ENCODE measurements at places on chromosomes 1 and 21.

- DNase-seq = no peak
These were observed 41.8 kb upstream of the LRRC52 start for GRCh38 chr1:165501970-165502348.

GRCh38 chr1:172121081-172121717, 279.9 kb downstream of the DNM3 start:
- DNase-seq = no peak

GRCh38 chr1:208520438-208521099, 276.4 kb upstream of the PLXNA2 start:
- DNase-seq = no peak

DNA sequence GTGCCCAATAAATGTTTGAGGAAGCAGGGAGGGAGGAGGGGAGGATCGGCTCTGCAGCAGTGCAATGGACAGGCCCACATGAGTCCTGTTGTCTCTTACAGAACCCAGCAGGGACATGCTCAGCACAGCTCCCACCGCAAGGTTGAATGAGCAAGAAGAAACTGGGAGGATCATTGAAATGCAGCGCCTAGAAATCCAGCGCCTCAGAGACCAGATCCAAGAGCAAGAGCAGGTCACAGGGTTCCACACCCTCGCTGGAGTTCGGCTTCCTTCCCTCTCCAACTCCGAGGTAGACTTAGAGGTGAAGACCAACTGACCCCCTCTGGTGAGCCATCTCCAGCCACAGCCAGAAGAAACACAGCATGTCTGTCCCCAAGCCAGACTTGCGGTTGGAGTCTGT, 15.9 kb upstream of the TMEM125 start:
- DNase-seq = no peak

- DNase-seq = no peak
These were observed 33.1 kb downstream of the PRDM2 start for GRCh38 chr1:13732971-13733667.

DNA sequence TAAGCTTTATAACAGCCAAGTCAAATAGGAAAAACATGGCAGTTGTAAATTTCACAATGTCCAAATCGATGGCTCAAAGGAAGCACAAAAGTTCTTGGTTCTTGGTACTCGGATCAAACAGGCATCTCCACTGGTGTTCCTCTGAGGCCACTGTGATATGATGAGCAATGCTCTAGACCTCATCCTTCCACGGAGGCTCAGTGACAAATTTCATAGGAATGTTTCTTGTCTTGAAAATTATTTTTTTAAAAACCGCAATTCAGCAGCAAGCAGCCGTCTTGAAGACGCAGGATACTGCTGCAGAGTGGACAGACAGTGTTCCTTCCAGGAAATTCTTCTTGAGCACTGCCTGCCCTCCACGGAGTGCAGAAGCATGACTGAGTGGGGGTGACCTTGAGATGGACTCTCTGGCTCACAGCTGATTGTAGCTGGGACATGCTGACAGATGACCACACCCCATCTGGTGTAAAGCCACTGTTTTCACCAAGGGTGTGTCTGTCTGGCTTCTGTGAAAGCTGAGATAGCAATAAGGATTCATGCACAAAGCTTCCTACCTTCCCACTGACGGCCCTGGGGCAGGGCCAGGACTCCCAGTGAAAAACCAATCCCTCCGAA, 61.9 kb downstream of the TIAM1 start:
- DNase-seq = peak; percentile 77

DNA sequence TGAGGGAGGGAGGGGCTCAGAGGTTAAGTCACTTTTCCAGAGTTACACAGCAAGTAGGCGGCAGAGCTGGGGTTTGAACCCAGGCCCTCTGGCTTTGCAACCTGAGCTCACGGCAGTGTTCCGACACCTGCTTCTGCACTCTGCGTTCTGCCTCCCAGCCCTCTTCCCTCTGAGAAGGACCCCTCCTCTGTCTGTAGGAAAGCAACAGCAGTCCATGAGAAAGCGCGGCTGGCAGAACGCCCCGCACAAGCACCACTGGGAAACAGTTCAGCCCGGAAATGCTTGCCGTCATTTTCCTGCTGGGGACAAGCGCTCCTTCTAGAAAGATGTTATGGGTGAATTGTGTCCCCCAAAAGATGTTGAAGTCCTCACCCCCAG, 241.1 kb downstream of the NPHP4 start:
- no peak for DNase-seq

DNA sequence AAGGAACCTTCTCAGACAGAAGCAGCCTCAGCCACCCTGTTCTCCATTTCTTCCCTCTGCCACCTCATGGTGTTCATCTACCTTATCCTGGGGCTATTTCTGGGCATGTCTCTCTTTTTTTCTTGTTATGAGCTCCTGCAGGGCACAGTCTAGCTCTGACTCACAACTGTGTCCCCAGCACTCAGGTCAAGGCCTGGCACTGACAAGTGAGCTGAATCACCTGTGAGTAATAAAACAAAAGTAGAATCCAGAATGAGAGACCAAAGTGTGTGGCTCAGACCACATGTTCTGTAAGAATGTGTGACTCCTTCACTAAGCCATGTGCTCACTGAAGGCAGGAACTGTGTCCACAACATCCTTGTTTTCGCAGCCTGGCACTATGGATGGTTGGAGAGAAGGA, 23.2 kb downstream of the C1orf94 start:
- DNase-seq = peak; percentile 8

DNA sequence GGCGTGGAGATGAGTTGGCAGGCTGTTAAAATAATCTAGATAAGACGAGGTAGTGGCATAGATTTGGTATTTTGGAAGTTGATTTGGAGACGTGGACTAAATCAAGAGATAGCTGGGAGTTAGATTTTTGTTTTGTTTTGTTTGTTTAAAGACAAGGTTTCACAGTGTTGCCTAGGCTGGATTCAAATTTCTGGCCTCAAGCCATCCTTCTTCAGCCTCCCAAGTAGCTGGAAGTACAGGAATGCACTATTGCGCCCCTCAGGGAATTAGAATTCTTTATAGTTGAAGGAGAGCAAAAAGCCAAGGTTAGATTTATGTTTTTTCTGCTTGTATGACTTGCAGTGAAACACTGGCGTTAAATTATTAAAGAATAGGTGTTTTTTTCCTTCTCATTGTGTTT, 22.3 kb upstream of the SNRPE start:
- DNase-seq = peak; percentile 78

DNA sequence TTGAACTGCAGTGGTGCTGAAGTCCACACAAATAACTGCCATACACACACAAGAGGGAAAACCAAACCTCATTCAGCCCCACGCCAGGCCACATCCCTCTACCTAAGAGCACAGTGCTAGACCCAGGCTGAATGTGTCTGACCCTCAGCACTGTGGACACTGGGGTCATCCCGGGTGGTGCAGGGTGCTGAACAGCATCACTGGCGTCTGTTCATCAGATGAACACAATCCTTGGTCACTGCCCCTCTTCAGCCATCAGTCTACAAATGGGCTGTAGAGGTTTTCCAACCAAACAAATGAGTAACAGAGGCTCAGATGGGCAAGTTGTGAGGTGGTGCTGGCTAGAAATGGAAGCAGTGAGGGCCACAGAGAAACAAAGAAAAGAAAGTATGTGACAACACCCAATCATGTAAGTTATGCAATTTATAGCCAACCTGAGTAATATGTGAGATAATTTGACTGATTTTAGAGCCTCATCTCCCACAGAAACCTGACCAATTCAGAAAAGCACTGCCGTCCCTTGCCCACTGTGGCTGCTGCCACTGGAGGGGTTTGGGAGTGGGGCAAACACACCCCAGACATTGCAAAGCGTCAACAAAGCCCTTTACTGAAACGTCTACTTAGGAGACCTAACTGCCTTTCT, 27.9 kb downstream of the GNB1 start:
- DNase-seq = no peak

- DNase-seq = peak; percentile 61
These were observed 30.5 kb upstream of the LRIG2 start for GRCh38 chr1:113042285-113043143.

GRCh38 chr21:30713766-30714165, 4.8 kb downstream of the KRTAP21-3 start:
- peak; percentile 23 for DNase-seq

- no peak for DNase-seq
These were observed 96.5 kb upstream of the SPATA6 start for GRCh38 chr1:48568501-48568900.

DNA sequence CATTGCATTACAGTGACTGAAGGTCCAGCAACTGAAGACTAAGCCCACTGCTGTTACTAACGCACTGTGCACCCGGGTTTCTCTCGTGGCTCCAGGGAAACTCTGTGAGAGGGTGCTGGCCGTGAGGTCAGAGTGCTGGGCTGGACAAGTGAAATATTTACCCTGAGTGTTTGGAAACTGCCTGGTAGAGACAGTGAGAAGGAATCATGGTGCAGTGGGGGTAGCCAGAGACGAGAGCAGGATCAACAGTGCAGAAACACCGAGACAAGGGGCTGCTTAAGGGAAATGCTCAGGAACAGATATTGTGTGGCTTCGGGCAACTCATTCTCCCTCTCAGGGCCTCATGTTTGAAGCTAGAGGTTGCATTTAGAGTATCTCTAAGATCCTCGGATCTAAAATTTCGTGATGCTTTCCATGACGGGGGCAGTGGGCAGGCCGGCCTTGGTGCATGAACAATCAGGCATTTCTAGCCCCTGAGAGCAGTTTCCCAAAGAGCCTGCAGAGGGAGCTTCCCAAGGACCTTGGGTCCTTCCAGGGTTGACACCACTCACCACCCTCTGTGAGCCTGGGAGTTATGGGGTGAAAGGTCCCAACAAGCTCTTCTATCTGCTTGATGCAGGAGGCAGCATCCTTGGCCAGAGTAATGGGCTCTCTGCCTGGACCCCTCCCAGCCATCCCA, 9.7 kb downstream of the CD2 start:
- DNase-seq = no peak

DNA sequence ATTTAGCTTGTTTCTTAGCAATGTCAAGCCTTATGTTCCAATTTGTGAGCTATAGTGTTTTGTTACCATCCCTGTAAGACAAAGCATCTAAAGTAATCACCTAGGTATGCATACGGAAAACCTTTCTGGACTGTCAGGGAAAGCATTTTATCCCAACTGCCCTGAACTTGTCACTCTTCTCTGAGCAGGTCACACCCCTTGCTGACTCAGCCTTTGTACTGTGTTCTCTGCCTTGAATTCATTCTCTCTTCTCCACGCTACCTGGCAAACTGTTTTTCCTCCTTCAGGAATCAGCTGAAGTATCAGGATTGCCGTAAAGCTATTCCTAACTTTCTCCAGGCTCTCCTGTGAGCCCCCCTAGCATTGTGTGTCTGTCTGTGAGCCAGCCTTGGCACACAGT, 54.2 kb downstream of the PBX1 start:
- no peak for DNase-seq

- no peak for DNase-seq
These were observed 1069.4 kb upstream of the ADGRL2 start for GRCh38 chr1:80731241-80731894.

DNA sequence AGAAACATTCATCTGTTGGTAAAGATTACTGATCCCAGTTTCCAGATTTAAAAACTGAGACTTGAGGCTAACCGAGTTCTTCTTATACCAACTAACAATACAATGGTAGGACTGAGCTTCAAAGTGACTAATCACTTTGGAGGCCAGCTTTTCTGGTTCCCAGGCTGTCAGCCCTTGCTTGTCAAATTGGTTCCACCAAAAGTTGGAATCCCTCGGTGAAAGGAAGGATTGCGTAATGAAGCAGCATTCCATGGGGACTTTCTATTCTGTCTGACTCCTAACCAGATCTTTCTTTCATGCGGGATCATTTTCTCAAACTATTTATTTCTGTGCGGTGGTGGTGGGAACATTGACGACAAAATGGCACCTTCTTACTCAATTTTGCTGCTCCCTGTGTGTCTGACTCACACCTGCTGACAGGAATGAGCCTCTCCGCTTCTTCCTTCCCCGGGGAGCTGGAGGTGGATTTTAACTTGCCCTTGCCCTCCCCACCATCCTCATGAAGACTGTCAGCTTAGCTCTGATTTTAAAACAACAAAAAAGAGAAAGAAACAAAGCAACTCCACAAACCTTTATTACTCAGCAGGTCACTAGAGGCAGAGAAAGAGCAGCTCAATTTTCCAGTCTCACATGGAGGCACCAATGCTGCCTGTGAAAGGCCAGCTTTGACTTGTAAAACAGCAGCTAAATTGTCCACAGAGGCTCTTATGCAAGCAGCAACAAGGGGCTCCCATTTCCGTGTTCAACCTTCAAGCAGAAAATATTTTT, 32.9 kb upstream of the RASAL2 start:
- peak; percentile 75 for DNase-seq

DNA sequence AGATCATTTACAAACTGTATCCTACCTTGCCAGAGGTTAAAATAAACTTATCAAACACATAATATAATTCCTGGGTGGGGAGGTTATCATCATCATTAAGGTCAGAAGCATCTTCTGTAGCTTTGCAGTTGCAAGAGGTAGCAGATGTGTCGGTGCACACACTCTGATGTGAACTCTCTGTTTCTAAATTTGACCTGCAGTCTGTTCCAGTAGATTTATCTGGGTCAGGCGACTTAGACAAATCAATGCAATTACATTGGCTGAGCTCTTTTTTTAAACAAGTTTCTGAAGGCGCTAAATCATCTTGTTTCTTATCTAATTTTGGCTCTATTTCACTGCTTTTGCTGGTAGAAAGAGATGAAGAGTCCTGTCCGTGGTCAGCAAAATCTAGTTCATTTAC, 70.4 kb downstream of the PRPF38A start:
- no peak for DNase-seq

- no peak for DNase-seq
These were observed 47.5 kb upstream of the FOXO6 start for GRCh38 chr1:41313661-41314131.

DNA sequence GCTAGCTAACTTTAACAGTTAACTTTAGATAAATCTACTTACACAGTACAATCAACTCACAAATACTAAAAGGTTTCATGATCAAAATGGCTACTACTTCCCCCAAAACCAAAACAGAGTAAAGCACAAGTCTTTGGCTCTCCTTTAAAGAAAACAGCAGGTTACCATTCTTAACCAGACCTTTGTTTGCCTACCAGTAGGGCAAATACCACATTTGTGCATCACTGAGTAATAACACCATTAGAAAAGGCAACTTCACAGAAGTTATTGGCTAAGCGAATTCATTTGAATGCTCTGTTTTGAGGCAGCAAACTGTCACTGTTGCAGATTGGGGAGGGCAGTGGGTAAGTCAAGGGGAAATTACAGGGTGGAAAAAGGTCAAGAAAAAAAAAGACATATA, 17.3 kb upstream of the SERPINC1 start:
- DNase-seq = no peak

GRCh38 chr1:7500381-7501083, 270.6 kb upstream of the VAMP3 start:
- DNase-seq = no peak
